Activated effector memory CD4-positive, alpha-beta T cell treated with Interleukin-2 at 50 U/mL for 16 hours (primary cell): ENCODE measurements at places on chromosomes 2 and 18.

GRCh38 chr18:30957066-30957465 is 85.5 kb downstream of the DSC3 start:
- DNase-seq = no peak

DNA sequence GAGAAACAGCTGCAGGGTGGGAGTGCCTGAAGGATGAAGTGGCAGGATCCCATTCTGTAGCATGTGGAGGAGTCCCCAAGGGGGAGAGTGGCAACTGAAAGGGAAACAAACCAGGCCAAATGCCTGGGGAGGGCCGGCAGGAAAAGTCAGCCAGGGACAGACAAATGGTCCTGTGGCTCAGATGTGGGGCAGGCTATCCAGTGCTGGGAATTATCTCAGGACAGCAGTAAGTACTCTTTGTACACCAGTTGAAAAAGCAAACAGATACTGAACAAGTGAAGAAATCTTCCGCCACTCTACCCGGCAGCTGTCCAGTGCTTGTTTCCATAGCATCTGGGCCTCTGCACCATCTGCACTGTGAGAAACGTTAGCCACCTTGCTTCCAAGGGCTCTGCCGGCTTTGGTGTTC is 408.9 kb downstream of the LRATD1 start:
- no peak for DNase-seq

- DNase-seq = no peak
Measured at GRCh38 chr2:20424300-20425290, 22.3 kb upstream of the RHOB start.

DNA sequence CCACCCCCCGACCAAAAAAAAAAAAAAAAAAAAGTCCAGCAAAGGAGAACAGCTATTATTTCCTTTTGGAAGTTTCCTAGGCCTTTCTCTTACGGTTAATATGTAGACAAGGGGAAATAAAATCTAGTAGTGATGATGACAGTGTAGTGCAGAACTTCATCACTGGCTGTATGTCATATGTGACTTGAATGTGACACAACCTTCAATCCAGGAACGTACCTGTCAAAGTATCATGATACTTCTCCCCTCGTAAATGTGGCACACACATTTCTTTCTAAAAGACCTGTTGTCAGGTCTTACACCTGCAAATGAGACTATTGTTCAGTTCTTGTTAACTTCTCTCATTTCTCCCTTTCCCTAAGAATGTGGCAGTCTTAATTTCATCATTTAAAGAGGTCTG is 173.5 kb downstream of the PRPF40A start:
- DNase-seq = no peak

DNA sequence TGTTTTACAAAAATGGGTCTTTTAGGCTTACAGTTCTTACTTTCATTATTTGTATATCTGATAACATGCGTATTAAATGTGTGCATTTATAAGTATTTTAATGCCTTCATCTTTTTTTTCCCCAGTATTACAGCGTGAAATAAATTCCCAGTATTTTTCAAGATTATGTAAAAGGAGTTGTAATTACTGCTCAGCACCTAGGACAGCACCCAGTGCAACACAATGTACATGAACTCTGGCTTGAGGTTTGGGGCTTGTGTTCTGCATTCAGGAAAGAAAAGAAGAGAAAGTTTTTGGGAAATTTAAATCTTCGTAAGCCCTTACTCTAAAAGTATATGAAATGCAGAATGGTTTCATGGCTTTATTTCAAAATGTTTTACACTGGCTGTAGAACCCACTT is 16.7 kb downstream of the ZNF638 start:
- no peak for DNase-seq

DNA sequence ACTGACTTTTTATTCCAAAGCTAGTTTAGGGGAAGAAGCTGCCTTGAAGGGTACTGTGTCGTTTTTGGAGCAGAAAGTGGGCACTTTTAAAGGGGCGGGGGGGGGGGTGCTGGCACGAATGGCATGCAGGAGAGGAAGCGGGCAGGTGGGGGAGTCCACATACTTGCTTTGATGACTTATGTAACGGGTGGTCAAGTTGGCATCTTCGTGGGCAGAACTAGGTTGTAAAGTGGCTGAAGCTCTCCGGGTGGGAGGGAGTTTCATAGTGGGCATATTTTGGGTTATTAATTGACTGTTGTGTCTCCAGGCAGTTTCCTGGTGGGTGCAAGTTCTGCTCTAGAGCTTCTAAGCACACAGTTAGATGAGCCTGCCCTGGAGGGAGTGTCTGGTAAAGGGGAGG is 19.9 kb downstream of the PCARE start:
- no peak for DNase-seq

DNA sequence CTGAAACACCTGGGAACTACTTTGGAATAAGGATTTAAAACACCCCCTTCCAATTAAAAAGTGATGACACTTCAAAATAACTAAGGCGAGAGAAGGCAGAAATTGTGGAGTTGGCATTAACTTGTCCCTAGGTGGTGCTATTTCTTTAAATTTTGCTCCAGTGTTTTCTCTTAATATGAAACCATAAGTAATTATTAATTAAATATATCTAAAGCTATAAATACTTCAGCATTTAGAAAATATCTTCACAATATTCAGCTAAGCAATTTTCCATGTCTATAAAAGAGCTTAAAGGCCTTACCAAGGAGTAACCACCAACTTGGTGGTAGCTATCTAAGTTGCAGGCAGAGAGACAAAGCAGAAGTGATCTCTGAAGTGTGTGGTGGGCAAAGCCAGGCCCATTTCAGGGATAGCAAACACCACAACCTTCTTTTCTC is 186.8 kb upstream of the PGAP1 start:
- no peak for DNase-seq

GRCh38 chr18:59929621-59930295 is 30.0 kb downstream of the PMAIP1 start:
- no peak for DNase-seq

DNA sequence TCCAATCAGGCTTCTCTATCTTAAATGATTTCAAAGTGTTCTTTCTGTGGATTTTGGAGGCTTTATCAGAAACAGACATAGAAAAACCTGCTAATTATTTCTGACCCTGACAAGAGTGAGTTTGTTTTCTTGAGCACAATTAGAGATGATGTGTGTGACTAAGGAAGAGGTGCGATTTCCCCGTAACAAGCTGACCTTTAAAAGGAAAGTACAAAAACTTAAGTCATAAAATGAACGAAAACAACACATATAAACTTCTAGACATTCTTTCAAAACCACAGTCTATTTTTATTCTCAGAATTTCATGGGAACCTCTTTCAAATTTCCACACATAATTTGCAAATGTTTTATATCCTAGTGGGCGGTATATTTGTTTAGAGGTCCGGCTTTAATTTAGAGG is 604.8 kb downstream of the CPS1 start:
- no peak for DNase-seq

- no peak for DNase-seq
Measured at GRCh38 chr2:40403233-40403836, 48.6 kb downstream of the SLC8A1 start.
